Stimulated activated CD4-positive, alpha-beta T cell treated with anti-CD3 and anti-CD28 coated beads, Interleukin-12 subunit alpha, Interleukin-12 subunit beta, amount 100 ng/mL, for 4 hours (primary cell): ENCODE measurements at places on chromosomes 5 and 9.

GRCh38 chr5:11719888-11720481, 184.3 kb downstream of the CTNND2 start:
- no peak for DNase-seq

GRCh38 chr5:173618927-173619519, 2.6 kb upstream of the BOD1 start:
- peak; percentile 15 for DNase-seq

DNA sequence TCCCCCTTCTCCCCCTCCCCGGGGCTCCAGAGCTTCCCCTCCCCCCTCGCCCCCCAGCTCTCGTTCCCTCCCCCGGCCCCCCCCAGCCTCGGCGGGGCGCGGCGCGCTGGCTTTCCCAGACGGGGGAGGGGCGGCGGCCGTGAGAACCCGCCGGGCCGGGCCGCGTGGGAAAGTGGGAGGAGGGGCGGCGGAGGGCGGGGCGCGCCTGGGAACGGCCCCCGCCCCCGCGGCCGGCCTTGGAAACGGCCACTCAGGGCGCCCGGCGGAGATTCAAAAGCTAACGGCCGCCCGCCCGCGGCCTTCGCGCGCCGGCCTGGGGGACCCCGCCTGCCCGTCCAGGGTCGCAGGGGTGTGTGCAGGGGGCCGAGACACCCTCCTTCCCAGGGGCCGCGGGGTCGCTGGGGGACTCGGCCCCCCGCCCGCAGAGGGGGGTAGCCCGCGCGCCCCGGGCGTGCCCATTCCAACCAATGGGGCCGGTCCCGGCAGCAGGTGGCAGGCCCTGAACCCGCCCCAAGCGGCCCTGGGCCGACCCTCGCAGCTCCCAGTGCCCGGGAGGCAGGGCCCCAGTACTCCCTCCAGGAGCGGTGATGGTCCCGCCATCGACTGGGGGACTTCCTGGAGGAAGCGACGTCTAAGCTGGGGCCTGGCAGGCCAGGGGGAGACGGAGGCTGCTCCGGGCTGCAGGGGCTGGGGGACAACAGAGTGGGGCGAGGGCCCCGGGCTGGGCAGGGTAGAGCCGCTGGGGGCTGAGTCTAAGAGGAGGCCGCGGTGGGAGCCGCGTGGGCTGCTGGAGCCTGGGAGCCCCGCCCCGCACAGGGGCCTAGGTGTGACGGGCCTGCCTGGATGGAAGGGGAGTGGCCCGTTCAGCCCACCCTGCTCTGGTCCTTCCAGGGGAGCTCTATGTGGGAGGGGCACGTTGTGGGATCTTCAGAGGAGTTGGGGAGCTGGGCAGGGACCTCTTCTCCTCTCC, 14.2 kb upstream of the NRARP start:
- DNase-seq, result no peak

DNA sequence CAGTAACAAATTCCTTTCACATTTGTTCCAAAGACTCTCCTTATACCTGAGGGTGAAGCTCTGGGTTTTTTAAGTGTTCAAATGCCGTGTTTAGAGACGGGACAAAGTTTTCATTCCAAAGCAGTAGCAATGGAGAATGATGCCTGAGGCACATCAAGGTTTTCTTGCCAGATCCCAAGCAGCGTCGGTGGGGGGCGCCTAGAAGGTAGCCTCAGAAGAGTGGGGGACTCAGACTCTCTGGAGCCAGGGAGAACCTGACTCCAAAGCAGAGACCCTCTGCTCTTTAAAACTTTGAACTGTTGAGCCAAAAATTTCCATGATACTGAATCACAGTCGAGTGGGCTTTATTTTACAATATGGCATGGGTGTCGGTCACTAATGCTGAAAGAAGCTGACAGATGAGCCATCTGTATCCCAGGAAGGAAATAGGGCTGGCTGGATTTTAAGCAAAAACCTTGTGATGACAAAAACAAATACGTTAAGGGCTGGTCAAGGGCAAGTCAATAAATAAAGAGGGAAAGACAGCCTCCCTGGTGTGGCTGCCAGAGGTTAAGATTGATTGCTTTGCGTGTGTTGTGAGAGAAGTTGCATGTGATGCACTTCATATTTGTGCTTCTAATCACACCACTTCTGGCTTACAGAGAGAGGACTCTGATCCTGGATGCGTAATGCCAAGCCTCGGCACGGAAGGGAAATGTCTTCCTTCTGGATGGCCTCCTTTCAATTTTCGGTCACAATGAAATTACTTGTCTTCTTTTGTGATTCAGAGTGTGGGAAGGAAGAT, 161.1 kb upstream of the EFNA5 start:
- DNase-seq, result no peak

- DNase-seq, result no peak
Measured at GRCh38 chr9:121822093-121823085, 171.0 kb downstream of the DAB2IP start.

DNA sequence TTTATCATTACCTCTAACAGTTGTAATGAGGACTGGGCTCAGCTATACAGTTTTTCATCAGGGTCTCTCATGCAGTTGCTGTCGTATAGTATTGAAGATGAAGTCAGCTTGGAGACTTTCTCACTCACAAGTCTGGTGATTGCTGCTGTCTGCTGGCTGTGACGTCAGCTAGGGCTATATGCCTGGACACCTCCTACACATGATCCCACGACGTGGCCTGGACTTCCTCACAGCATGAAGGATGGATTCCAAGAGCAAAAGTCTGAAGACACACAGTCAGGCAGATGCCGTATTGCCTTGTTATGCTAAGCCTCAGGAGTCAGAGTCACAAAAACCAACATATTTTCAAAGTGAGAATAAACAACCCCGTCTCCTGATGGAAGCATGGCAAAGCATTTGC, 193.3 kb downstream of the LURAP1L start:
- no peak for DNase-seq

DNA sequence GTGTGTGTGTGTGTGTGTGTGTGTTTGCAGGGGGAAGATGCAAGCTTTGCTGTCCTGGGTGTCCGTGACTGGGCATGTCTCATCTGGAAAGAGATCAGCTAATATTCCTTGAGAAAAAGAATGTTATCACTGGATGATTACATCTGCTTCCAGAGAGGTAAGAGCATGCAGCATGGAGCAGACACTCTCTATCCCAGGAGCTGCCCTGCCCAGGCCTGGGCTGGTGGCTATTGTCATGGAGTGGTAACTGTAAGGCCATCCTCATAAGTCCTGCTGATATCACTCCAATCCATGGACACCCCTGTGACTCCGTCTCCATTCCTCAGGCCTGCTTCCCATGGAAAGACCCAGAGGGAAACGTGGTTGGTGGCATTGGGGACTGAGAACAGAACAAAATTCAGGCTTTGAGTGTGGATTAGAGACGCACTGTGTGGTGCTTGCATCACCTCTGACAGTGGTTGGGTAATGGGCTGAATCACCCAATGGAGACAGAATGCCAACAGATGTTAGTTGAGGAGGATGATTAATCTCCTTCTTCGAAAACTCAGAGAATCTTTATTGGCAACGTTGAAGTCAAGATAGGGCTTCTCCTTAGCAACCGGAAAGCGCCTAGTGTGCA, 52.0 kb upstream of the KCNIP1 start:
- DNase-seq, result no peak

DNA sequence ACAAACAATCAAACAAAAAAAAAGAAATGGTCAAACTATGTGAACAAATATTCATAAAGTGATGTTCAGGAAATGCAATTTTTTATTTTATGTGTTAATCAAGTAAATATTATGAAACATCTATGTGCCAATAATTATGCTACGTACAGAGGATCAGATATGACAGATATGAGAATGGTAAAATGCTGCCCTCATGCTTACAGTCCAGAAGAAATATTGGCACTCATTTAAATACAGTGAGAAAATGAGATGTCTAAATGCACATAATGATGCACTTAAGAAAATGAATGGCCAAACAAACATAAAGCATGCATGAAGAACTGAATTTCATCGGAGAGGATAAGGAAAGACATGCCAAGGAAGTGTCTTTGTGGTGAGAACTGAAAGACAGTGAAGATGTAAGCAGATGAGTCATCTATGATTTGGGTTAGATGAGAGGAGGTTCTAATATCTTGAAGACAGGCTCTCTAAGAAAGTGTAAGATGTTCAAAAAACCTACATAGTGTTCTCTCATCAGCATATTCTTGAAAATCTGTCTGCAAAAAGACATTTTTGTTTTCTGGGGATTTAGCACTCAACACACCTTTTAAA, 1231.1 kb upstream of the ACO1 start:
- no peak for DNase-seq

GRCh38 chr5:128228008-128228407, 144.4 kb downstream of the SLC12A2 start:
- DNase-seq, result no peak

DNA sequence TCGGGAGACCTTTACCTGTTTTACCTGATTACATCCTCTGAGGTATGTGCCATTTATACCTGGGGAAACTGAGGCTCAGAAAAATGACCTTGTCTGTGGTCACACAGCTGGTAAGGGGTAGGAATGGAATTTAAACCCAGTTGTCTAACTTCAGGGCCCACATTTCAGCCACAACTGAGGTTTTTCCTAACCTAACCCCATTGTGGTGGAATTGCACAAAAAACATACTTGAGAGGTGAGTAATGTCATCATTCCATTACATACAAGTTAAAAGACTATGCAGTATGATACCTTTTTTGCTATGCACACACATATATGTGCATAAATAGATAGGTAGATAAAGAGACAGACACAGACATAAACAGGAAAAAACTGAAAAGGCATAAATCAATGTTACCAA, 14.1 kb downstream of the FGF1 start:
- DNase-seq, result no peak

- no peak for DNase-seq
Measured at GRCh38 chr9:76321195-76321828, 72.9 kb downstream of the RFK start.

DNA sequence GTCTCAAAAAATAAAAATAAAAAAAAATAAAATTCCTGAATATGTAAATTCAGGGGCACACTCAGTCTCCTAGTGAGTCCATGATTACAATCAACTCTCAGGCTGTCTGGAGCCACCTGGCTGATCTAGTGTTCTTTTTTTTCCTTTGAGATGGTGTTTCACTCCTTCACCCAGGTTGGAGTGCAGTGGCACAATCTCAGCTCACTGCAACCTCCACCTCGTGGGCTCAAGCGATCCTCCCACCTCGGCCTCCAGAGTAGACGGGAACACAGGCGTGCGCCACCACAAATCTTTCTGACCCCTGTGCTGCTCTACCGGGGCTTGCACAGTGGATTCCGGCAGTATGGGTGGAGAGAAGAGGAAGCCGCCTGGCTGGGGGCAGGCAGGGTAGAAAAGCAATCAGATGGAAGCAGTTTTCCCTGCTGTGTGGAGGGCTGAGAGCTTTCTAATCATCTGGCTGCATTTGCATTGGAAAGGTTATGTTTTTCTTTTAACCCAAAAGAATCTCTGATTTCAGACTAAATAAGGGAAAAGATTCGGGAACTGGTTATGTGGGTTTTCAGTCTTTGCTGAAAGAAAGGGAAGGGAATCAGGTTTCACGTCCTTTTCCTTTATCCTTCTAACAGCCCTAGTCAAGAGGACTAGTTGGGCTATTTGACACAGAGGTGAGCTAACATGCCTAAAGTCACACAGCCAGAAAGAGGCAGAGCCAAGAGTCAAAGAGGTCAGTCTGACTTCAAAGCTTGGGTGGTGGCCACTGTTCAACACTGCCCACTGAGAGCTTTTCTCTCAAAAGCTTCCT, 26.3 kb upstream of the CORO2A start:
- no peak for DNase-seq

- DNase-seq, result no peak
Measured at GRCh38 chr5:142984011-142984410, 213.8 kb downstream of the ARHGAP26 start.

GRCh38 chr5:125834438-125835115, 588.6 kb upstream of the GRAMD2B start:
- no peak for DNase-seq

- no peak for DNase-seq
Measured at GRCh38 chr5:156460471-156460870, 133.5 kb downstream of the SGCD start.

DNA sequence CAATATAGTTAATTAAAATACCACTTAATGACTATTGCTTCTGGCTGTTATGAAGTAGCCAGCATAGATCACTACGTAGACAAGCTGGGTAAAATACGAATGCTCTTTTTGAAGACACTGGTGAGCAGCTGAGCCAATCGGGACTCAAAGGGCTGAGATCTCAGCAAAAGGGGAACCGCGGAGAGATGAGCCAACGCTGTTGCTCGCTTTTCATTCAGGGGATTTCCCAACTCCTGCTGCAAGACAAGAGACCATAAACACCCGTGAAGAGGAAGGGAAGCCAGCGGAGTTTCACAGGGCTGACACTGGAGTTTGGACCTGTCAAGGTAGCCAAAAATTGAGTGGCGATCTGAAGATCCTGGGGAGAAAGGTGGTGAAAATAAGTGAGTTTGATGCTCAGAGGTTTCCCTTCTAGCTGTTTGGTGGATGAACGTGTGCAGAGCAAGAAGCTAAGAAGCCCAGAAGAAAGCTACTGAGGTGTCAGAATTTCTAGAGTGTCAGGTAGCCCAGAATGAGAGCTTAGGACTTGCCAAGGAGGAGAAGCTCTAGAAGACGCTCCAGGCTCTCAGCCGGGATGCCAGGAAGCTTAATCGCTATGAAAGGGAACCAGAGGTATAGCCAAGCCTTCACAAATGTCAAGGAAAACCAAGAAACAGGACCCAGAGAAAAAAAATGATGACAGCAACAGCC, 79.6 kb upstream of the RNU6ATAC start:
- peak; percentile 18 for DNase-seq

DNA sequence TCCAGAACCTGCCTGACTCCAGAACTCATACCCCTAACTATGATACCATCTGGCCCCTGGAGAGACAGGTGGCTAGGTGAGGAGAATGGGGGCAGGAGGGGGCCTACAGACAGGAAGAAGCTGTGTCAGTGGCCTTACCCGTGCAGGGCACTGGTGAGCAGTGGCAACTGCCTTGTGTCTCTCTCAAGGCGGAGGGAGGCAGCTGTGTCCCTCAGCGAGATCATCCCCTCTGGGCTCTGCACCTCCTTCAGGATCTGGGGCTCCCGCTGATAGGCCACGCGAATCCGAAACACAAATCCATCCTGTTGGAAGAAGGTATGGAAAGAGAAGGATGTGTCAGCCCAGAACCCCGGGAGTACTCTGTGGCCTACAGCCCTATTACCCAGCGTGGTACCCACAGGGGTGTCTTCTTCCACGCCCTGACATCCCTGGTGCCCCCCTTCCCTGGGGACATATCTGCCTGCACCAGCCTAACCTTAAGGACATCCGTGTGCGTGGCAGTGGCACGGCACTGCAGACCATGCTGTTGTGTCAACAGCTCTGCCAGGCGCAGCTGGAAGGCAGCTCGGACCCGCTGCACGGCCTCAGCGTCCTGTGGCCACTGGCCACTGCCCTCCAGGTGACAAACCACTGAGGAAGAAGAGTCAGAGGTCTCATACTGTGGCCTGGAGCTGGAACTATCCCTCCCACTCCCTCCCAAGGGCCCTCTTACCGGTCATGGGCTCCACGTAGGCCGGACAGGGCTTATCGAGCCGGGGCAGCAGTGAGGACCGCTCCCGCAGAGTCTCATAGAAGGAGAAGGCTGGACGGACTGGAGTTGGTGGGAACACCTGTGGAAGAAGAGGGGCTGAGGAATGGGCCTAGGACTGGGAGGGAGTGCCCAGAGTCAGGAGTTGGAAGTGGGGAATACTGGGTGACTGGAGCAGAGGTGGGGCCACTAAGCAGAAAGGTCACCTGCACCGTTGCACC, 7.8 kb downstream of the NOL6 start:
- no peak for DNase-seq
